ENCODE measurements at places on chromosomes 11 and 22.

GRCh38 chr22:42820045-42820763 lies 36.9 kb downstream of the ARFGAP3 start:
- no peak for DNase-seq

DNA sequence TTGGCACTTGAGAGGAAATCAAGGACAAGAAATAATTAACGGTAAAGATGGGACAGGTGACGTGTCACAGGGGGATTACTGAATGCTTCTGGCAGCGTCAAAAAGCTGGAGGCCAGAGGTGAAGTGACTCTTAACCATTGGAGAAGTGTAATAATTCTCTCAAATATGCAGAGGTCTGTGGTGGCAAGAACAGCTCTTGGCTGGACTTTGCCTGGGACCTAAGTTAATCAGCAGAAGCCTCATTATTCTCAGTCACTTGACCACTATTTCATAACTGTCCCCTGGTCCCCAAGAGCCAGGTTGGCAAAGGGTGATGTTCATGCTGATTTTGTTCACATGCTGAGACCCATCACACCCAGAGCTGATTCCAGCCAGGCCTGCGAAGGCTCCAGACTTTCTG lies 72.9 kb downstream of the TIMP3 start:
- no peak for DNase-seq

DNA sequence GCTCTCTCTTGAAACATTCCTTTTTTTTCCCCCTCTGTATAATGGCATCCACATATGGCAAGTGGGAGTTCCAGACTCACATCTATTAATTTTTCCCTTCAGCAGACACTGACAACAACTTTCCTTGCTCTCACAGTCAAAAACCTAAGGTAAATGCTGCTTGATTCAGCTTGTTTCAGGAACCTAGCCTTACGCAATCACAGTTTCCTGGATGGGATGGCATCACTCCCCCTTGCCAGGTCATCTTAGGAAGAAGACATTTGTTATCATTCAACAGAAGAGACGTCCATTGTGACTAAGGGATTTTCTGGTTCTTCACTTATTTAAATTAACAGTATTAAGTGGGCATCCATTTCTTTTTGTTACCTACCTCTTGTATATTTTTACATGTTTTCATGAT lies 112.0 kb upstream of the PDGFD start:
- no peak for DNase-seq

- DNase-seq = no peak
These were observed 81.9 kb downstream of the UVRAG start for GRCh38 chr11:75896843-75897419.

- DNase-seq = no peak
These were observed 1.7 kb upstream of the IL2RB start for GRCh38 chr22:37151401-37151800.

DNA sequence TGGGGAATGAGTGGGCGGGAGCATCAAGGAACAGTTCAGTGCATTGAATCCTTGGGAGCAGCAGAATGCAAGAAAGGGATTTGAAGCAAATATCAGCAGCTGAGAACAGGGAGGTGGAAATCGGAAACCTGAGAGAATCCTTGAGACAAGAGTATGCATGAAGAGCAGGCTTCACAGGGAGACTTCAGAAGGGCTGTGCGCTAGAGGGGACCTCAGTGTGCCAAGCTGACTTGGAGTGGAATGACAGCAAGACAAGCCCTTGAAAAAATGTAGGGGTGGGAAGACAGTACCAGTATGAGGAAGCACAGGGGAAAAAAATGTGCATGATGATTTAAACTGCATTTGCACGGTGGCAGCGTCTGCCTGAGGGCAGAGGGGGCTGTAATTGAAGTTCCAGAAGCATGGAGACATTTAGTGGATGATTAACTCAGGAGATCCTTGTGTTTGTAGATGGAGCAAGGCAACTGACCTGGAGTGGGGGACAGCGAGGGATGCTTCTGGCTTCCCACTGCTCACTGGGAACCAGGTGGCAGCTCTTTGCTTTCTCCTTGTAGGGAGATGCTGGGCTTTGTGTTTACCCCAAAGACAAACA lies 204.9 kb upstream of the PLET1 start:
- no peak for DNase-seq

GRCh38 chr11:132876705-132877104 lies 655.6 kb downstream of the OPCML start:
- DNase-seq = no peak

DNA sequence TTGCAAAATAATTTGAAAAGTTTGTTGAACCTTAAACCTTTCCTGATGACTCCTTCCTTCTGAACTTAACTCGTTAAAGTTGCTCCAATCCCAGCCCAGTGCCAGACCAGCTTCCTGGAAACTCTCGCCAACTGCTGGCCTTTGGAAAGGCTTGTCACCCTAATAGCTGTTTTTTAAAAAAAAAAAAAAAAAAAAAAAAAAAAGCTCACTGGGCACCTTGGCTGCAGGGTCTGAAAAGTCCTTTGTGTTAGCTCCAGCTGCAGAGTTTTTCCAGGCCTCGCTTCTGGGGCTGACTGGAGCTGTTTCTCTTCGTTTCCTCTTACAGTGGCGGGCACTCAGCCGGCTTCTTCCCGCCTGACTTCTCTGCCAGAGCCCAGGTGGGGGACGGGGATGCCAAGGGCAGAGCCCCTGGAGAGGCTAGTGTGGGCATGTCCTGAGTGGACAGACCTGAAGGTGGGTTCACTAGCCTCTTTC lies 25.1 kb downstream of the KCNQ1OT1 start:
- no peak for DNase-seq

DNA sequence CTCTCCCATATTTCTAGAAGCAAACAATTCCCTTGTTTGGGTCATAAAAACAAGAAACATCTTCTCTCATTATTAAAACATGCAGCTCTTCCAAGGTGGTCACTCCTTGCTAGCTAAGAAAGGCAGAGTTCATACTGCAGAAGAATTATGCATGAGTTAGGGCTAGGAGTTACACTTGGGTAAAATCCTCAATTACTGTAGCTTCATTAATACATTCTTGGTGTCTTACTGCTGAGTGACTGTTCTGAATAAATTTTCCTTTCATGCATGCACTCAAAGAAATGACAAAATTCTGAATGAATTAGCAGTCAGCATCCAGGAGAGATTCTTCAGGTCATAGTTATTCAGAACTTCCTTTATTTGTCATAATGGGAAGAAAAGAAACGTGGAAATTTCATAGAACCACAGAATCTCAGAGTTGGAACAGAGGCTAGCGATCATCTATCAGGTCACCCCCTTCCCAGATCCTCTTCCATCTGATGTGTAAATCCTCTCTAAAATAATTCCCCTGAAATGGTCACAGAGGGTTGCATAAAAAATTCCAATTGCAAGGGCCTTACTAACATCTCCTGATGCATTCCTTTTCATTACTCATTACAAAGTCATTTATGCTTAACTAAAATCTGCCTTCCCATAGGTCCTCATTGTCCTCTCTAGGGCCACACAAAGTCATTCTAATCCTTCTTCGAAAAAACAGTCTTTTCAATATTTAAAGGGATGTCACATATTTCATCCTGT lies 771.5 kb downstream of the DLG2 start:
- no peak for DNase-seq

GRCh38 chr11:2770761-2771301 lies 71.0 kb upstream of the KCNQ1OT1 start:
- DNase-seq = no peak

GRCh38 chr11:29319210-29319609 lies 697.6 kb downstream of the KCNA4 start:
- DNase-seq = no peak

DNA sequence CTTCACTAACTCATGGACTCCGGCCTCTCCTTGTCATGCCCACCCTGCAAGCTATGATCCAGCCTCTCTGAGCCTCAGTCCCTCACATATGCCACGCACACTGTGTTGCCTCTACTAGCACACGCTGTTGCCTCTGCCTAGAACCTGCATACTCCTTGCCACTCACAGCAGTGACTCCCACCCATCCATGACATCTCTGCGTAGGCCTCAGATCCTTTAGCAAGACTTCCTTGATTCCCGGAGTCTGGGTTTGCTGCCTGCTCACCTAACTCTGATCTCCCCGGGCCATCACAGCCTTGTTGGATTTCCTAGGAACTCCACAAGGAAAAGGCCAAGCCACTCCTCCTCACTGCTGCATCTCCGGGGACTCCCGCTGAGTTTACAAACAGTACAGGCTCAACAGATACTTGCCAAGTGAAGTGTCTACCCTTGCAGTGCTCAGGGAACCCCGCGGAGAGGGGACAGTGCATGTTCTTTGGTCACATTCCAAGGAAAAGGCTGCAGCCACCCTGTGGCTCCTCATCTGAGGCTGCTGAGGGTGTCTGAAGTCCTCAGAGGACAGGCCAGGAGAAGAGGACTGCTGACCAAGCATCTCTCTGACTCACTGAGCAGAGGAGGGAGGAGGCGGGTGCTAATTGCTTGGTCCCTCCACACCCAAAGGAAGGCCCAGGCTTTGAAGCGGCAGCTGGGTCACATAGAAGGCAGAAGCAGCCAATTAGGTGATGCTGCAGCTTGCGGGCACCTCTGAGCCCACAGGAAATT lies 42.4 kb upstream of the NAV2 start:
- peak; percentile 27 for DNase-seq

DNA sequence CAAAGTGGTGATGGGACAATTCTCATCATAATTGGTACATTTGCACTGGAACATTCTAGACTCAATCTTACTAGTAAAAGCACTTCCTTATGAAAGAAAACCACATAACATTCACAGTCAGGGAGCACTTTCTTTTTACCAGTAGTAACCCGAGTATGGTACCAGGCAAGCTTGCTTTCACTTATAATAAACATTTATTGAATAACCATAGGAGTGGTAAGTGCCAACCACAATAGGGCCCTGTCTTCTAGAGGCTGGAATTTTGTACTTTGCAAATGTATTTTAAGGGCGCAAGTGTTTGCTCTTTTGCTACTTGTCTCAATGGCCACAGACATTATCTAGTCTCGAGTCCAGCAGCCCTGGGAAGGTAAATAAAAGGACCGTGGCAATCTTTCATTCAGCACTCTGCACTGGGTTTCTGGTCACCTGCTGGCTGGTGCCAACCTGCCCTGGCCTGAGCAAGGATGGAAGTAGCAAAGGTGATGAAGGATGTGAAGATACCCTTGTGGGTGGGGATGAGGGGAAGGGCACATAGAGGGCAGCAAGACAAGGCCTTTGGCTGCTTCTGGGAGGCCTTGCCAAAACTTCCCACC lies 24.2 kb downstream of the C22orf31 start:
- peak; percentile 27 for DNase-seq

GRCh38 chr22:40768206-40768605 lies 50.9 kb downstream of the SLC25A17 start:
- DNase-seq = no peak

All from NCI-H187 (cell line).